ENCODE measurements at places on chromosomes 16 and 17. TPM values are rescaled to one million over a fixed set of nuclear protein-coding genes. Genes with fewer than 3 reads are reported as not detected.

KRTAP4-5 gene
- not detected for polyA plus RNA-seq

CHMP6 gene
- polyA plus RNA-seq = 33.0 TPM

ABCC3 gene
- polyA plus RNA-seq = 2.7 TPM

ABI3 gene
- polyA plus RNA-seq = 43.2 TPM

NRN1L gene
- not detected for polyA plus RNA-seq

TERF2IP gene
- 64.1 TPM for polyA plus RNA-seq

ZFP3 gene
- 0.75 TPM for polyA plus RNA-seq

ABCA8 gene
- polyA plus RNA-seq = not detected

HNF1B gene
- not detected for polyA plus RNA-seq

HEATR3 gene
- 10.7 TPM for polyA plus RNA-seq

KRT9 gene
- polyA plus RNA-seq = not detected

XYLT1 gene
- 0.51 TPM for polyA plus RNA-seq

KCNH6 gene
- not detected for polyA plus RNA-seq

TEX14 gene
- polyA plus RNA-seq = not detected

DCAKD gene
- 11.5 TPM for polyA plus RNA-seq

TBC1D3K gene
- not detected for polyA plus RNA-seq

ZNF771 gene
- 0.51 TPM for polyA plus RNA-seq
